ENCODE measurements at places on chromosomes 11 and 22.
A peak's percentile ranks its signal among the peaks of the same experiment; 100 is the strongest.

DNA sequence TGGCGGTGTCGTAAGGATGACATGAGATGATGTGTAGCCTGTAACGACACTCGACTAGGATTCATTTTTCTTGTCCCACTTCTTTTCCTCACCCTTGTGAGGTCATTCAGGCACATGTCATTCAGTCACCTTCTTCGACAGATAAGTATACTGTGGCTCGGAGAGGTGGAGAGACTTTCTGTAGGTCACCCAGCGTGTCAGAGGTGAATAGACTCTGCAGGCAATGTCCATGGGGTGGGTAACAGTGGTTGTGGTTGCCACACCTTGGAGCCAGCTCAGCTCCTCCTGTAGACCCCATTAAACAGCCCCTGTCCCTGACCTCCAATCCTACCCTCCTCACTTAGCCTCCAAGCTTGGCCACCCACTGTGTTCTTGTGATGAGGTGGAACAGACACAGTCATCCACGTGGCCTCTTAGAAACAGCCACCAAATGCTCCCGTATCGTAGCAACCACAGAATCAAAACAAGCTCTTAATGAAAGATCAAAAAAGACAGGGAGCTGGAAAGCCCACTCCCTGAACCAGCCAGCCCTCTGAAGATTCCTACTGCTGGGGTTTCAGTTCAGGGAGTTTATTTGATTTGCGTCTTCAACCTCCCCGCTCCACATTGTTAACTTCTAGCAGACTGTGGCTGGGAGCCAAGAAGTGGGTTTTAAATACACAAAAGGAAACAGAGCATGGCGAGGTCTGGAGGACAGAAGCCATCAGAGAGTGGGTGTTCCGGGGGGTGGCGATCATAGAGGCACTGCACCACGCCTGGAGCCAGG, 89.0 kb upstream of the GRK3 start:
- DNase-seq = no peak

GRCh38 chr22:37999640-38000272, 15.4 kb upstream of the SOX10 start:
- DNase-seq = no peak

DNA sequence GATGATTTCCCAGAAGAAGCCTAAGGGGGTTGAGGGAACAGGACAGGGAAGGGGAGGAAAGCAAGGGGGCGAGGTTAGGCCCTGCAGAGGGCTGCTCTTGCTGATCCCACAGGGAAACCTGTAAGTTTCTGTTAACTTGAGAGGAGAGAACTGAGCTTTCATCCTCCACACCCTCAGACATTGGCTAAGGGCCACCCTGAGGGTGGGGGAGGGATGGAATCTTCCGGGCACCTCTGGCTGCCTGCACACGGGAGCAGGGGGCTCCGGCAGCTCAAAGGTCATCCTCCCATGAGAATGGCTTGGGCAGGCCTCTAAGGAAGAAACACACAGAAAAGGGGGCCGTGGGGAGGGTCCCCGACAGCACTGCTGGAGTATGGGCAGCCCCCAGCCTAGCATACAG, 108.1 kb downstream of the TSPAN18 start:
- no peak for DNase-seq

- no peak for DNase-seq
Observed at GRCh38 chr11:128519338-128519737, 68.0 kb downstream of the ETS1 start.

GRCh38 chr11:67492801-67493547, 10.1 kb downstream of the AIP start:
- DNase-seq = peak; percentile 65

- no peak for DNase-seq
Observed at GRCh38 chr11:103406357-103406756, 297.1 kb downstream of the DYNC2H1 start.

DNA sequence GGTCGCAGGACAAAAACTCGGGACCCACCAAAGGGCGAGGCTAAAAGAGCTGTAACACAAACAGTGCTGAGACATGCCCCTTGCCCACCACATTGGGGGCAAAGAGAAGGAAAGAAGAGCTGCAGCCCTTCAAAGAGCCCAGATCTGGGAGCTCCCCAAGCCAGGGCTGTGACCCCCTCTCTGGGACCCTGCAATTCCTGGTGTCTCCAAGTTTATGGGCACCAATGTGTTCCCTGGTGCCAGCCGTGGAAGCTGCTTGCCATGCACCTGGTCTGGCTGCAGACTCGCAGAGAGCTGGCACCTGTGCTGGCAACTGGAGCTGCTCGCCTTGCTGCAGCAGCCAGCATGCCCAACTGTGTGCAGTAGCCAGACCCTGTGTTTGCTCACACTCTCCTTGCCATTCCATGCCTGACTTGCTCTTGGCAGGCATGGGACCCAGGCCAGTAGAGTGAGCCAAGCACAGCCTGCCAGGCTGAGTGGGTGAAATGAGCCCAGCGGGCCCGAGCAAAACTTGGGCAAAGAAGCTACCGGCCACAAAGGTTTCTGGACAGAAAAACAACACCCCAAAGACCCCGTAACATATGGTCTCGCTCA, 16.0 kb downstream of the RRP8 start:
- DNase-seq = no peak

DNA sequence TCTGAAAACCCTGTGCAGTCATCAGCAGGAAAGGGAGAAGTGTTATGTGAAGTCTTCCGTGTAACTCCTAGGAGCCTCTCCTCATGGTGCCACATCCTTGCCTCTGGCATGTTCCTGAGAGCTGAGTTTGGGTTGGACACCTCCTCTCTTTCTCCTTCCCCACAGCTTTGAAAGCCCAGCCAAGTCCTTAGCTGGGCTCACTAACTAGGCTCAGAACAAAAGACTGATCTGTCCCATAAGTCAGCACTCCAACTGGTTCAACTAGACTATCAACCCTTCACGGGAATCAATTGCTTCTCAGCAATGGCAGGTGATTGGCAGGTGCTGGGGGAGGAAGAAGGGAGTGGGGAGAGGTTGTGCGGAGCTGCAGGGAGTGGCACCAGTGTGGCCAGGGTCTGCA, 509.9 kb upstream of the B3GAT1 start:
- no peak for DNase-seq

DNA sequence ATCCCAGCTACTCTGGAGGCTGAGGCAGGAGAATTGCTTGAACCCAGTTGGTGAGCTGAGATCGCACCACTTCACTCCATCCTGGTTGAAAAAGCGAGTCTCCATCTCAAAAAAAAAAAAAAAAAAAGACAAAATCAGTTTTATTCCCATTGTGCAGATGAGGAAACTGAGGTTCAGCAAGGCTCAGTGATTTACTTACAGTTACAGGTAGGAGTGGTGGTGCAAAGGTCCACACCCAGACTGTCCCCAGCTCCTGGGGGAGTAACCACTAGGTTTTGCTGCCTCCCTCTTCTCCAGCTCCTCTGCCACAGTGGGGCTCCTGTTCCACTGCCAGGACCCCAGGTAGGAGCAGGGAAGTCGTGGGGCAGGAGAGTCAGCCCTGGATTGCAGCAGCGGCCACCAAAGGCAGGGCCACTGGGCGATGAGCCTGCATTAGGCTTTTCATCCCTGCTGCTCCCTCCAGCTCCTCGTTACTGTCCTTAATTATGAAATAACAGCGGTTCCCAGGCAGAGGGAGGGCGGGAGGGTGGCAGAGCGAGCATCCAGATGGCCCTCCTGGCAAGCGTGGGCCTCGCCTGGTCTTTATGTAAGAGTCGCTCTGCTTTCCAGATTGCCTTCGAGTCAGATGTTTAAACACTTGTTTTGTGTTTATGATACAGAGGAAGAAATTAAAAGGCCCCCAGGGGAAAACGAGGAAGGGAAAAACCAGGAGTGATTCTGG, 15.5 kb upstream of the RASD2 start:
- DNase-seq = no peak

- no peak for DNase-seq
Observed at GRCh38 chr11:62816557-62816956, 11.3 kb upstream of the NXF1 start.

DNA sequence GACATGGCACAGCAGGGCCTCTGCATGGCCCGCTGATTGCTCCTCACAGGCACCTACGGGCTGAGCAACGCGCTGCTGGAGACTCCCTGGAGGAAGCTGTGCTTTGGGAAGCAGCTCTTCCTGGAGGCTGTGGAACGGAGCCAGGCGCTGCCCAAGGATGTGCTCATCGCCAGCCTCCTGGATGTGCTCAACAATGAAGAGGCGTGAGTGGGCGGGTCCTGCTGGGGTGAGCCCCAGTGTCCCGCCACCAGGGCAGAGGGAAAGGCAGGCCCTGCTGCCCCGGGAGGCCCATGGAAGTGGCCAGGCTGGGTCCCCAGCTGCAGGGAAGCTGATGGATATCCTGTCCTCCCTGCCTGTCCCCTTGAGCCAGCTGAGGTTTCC, 18.6 kb upstream of the DGCR8 start:
- DNase-seq = no peak

GRCh38 chr11:76880314-76880713, 19.6 kb downstream of the ACER3 start:
- DNase-seq = no peak

DNA sequence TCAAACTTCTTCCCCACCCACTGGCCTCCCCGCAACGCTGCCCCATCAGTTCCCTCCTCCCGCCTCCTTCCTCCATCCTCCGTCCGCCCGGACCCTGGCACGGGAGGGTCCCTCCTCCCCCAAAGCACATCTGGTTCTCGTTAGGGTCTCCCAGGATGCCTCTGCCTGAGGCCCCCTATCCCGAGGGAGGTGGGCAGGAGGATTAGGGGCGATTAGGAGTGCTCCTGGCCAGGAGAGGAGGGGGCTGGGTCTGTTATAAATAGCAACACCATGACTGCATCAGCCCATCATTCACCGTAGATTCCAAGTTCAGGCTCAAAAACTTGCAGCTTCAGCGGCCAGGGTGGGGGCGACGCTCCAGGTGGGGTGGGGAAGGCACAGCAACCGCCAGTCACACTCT, 10.4 kb downstream of the MYRF start:
- no peak for DNase-seq

DNA sequence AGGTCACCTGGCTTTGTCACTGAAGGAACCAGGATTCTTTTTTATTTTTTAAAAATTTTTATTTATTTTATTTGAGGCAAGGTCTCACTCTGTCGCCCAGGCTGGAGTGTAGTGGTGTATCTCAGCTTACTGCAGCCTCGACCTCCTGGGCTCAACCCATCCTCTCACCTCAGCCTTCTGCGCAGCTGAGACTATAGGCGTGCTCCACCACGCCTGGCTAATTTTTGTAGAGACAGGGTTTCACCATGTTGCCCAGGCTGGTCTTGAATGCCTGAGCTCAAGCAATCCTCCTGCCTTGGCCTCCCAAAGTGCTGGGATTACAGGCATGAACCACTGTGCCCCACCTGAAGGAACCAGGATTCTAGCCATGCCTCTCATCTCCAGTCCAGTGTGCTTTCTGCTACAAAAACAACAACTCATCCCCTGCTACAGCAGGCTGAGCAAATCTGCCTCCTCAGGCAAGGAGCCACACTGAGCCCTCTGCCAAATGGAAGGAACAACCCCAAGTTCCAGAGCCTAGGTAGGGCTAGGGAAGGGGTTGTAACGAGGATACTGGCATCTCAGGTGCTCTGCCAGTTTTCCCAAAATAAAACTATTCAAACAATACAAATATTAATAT, 2.6 kb upstream of the PEX26 start:
- DNase-seq = no peak

DNA sequence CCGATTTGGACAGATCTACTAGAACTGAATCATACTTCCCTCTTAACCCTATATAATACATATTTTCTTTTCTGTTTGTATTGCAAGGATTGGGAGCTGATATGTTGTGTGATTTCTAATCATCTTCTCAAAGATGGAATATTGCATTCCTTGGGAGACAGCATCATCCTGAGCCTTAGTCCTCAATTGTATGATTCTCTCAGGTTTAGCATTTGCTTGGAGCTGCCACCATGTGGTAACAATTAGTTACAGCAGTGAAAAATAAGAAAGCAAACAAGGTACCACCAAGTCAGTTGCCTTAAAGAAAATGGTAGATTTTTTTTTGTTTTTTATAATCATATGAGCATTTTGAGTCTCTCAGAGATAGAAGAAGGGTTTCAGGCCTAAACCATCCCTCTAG, 11.9 kb downstream of the SNX19 start:
- DNase-seq = no peak

DNA sequence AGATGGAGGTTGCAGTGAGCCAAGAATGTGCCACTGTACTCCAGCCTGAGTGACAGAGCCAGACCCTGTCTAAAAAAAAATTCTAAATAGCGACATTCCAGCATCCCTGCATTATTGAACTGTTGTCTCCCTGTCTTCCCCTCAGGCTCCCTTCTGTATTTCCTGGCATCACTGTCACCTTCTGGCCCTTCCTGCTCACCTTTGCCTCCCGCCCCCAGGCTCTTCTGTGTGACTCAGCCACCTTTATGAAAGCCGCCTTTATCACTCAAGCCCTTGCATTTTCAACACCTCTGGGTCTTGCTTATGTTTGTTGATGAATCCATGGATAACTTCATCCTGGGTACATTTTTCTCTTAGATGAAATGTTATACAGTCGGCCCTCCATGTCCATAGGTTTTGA, 21.1 kb downstream of the UBASH3B start:
- no peak for DNase-seq

DNA sequence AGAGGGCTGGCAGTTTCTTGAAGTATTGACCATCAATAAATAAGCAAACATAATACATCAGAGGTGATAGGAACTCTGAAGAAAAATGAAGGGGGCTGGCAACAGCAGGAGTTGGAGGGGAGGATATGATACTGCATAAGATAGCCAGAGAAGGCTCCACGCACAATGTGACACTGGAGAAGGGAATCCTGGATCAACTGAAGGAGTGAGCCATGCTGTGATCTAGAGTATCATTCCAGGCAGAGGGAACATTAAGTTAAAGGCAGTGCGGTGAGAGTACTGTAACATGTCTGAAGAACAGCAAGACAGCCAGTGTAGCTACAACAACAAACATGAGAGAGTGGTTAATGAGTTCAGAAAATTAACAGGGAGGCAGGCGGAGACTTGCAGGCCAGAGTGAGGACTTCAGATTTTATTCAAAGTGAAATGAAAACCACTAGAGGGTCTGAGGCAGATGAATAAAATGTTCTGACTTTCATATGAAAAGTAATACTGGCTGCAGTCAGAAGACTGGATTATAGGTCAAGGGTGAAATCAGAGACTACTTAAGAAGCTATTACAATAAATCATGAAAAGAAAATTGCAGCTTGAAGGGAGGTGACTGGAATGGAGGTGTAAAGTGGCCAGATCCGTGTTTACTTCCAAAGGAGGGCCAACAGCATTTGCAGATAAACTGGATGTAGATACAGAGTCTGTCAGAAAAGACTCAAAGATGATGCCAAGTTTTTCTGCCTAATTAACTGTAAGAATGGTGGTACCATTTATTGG, 49.4 kb downstream of the RRAS2 start:
- DNase-seq = no peak

- DNase-seq = no peak
Observed at GRCh38 chr11:69587454-69588090, 53.4 kb upstream of the CCND1 start.

DNA sequence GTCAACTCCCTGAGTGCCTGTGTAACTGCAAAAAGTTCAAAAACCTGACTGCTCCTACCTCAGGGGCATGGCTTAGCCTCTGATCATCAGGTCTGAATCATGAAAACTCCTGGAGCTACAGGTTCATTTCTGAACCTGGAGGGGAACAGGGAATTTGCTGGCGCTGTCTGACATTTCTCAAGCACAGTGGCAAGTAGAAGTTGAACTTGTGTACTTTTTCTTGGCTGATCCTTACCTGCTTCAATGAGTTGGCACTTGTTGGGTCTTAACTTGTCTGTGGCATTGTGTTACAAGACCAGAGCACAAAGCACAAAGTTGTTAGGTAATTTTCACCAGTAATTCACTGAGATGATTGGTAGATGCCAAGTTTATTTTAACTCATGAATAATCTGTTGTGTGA, 3.3 kb downstream of the TMEM109 start:
- DNase-seq = no peak
